ENCODE measurements at places on chromosomes 6 and 20.

DNA sequence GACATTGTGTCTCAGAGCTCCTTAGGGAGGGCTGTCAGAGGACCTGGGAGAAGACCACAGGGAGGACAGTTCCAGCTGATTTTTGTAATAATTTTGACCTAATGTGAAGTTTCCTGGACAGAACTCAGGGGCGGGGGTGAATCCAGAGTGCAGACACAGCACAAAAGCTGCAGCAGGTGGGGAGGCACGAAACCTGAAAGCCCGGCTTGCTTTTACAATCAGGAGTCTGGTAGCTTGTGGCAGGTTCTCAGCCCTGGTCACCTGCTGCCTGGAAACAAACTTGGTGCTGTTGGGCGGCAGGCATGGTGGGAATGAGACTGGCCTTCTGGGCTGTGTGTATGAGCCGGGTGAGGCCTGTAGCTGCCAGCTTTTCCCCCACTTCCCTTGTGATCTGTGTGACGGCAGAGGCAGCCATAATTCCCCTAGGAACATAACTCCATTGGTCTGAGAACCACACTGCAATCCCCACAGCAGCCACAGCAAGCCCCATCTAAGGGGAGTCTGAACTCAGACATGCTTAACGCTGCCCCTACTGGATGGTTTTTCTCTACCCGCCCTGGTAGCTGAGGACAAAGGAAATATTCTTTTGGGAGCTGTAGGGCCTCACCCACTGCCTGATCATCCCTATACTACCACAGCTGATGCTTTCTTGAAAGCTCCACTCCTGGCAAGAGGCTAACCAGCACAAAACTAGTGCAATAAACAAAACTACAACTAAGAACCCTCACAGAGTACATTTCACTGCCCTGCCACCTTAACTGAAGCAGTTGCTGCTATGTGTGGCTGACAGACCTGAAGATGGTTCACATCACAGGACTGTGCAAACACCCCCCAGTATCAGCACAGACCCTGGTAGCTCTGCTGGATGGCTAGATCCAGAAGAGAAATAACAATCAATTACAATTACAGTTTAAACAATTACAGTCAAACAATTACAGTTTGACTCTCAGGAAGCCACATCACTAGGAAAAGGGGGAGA, 1055.1 kb upstream of the GJE1 start:
- peak; percentile 35 for DNase-seq

GRCh38 chr6:137348777-137349176, 129.6 kb upstream of the IFNGR1 start:
- no peak for DNase-seq

DNA sequence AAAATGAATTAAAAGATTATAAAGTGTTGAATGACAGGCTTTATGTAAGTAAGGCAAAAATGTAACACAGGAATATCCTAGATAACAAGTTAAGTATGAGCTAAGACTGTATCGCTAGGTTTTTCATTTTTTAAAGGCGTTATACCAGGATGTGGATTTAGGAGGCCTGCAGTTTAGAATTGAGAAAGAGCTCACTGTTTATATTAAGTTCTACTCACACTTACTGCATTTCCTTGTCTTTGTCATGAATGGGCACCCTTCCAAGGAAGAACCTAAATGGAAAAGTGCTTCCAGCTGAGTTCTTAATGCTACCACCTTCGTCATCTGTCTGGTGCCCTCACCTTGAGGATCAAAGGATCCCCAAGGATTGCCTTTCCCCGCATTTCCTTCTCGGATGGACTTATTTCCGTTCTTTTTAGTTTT, 148.7 kb downstream of the SOX4 start:
- DNase-seq, result peak; percentile 74

DNA sequence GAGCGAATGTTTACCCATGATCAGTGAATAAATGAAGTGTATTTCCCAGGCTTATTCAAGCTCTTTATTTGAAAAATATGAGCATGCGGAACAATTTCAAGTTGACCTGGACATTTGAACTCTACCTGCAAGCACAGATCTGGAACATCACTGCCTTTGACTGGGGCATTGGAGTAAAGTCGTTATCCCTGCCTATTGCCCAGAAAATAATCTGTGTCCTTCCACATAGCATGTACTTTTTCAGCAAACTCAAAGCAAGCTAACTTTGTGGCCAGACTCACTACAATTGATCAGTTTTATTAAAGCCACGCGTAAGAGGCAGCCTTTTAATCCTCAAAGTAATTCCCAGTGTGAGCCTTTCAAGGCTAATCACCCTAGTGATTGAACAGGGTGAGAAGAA, 73.4 kb upstream of the PAK5 start:
- no peak for DNase-seq

GRCh38 chr6:160118620-160119229, 2.9 kb upstream of the SLC22A1 start:
- no peak for DNase-seq

Data from cardiac muscle cell (in vitro differentiated cells and primary cell).